ENCODE measurements at places on chromosomes 2 and 18. TPM values are rescaled to one million over a fixed set of nuclear protein-coding genes. Genes with fewer than 3 reads are reported as not detected.

DNA sequence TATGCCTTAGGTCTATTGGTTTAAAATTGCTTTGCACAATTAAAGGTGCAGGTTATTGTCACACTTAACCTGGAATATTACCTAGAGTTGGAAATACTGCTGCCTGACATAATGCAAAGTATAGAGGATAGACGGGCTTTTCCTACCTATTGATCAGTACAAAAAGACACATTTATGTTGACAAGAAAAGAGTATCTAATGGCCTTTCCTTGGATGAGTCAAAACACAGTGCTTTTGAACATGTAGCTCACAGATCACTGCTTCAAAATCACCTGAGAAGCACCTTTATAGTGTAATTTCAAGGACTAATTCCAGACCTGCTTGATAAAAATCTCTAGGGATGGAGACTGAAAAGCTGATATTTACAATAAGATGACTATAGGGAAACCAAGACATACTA lies 262.8 kb downstream of the DCC start:
- no peak for DNase-seq

DNA sequence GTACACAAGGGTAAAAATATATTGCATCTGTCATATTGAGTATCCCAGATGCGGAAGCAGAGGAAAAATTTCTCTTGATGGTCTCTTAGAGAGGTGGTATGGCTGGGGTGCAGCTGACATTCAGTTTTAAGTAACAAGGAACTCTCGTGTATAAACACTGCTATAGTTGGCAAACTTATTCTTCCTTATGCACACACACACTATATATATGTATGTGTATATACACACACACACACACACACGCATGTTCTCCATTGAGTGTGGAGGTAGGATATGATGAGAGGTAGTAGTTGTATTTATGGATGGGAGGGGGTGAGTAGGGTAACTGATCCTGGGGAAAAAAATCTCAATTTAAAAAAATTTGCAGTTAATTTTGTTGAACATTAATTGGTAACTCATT lies 10.6 kb downstream of the PHLPP1 start:
- DNase-seq = no peak

- no peak for DNase-seq
These were observed 17.0 kb upstream of the BCL2 start for GRCh38 chr18:63336366-63337099.

DNA sequence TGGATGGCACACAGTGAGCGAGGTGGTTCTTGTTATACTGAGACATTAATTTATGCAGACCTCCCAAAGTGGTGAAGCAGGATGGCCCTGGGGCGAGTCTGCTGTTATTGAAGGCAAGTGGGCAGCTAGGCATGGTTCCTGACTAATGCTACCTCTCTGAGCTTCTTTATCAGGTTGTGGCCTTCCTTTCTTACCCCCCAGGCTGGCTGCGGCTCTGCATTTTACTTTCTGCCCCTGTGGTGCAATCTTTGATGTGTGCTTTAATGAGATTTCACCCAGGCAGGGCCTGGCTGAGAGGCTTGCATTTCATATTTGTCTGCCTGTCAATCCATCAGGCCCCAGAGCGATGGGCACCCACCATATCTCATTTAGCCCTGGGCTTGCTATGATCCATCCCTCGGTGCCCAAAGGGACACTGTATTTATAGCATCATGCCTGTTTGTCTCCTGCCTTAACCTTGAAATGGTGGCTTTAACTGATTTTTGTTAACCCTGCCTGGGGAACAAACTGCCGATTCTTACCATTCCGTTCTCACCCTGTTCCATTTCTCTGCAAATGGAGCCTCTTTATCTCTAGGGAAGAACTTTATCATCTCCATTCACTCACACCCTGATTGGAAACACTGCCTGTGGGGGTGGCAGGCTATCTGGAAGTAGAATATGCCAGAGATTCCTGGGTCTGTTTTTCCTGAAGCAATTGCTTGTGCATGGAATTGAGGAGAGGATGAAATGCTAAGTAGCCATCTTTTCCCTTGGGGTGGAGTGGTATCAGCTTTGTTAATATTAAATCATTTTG lies 316.2 kb upstream of the THSD7B start:
- DNase-seq = no peak

The LIMS3 gene
- 1.7 TPM for total RNA-seq

The HK2 gene
- 54.5 TPM for total RNA-seq

Data from CD8-positive, alpha-beta memory T cell (primary cell).